Fibroblast of skin of abdomen (primary cell): ENCODE measurements at places on chromosomes 4 and X.
A peak's percentile ranks its signal among the peaks of the same experiment; 100 is the strongest.

- DNase-seq: no peak
Observed at GRCh38 chr4:55608591-55608990, 16.5 kb upstream of the PDCL2 start.

DNA sequence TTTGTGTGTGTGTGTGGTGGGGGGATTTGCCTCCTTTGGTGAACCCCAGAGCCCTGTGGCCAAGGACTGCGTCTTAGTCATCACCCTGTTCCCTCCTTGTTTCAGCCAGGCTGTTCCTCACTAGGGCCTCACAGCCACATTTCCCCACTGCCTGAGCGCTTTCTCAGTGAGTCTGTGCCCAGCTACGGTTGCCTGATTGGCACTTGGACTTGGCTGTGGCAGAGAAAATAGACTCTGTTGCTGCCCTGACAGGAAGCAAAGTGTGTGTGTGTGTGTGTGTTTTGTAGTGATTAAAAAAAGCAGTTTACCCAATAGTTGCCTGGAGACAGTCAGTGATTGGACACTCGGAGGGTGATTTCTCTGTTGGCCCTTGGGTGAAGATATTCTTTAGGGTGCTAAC is 113.0 kb downstream of the UCHL1 start:
- no peak for DNase-seq

- DNase-seq: no peak
Observed at GRCh38 chr4:84939113-84939512, 27.4 kb downstream of the WDFY3 start.

GRCh38 chr4:180465364-180465763 is 1777.8 kb upstream of the TENM3 start:
- no peak for DNase-seq

DNA sequence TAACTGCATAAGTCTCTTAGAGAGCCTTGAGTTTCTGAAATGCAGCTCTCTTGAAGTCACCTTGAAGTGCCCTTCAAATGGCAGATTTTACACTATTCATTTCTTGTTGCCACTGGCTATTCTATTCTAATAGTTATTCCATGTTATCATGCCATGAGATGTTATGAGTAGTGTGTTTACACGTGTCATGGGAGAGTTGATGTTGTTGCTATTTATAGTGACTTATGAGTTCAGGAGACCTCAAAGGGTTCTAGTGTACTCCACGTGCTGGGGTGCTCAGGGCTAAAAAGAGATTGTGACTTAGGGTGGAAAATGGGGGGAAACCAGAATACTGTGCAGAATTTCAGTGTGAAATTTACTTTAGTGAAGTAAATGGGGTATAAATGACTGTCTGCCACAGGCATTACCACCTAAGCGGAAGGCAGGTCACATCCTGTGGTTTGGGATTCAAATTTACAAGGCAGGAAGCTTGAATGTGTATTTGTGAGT is 77.1 kb upstream of the SLC4A4 start:
- DNase-seq: no peak

DNA sequence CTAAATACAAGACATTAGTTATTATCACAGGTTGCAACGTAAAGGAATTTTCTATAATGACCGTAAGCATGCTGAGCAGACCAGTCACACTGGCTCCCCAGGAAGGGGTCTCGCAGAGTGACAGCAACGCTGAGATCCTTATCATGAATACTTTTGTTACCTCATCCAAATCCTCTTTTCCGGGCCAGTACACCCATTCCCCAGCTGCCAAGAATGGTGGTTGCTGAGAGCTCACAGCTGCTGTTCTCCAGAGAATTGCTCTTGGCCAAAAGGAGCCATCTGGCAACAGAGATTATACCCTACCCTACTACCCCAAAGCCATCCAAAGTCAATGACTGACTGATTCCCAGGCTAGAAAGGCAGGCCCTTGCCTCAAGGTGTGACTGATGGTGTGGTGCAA is 91.6 kb downstream of the FUNDC1 start:
- DNase-seq: no peak

DNA sequence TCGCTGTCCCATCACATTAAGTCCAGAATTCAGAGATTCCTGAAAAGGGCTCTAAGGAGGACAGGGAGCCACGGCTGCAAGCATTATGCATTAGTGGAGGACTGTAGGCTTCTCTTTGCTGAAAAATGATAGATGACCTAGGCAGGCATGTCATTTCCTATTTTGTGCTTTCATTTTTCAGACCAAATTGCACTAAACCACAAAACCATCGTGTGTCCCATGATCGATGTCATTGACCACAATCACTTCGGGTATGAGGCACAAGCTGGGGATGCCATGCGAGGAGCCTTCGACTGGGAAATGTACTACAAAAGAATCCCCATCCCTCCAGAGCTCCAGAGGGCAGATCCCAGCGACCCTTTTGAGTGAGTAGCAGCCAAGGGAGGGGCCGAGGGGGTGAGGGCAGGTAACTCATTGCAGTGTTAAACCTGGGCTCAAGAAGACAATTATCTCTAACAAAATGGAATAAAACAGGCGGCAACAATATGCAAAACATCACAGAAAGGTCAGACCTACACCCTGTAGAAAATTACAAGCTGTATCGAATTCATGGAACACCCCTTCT is 355.2 kb upstream of the GALNT7 start:
- peak; percentile 10 for DNase-seq

GRCh38 chrX:120380699-120381098 is 18.8 kb downstream of the ATP1B4 start:
- peak; percentile 0 for DNase-seq

- peak; percentile 91 for DNase-seq
Observed at GRCh38 chr4:41160012-41160789, 54.1 kb downstream of the APBB2 start.

DNA sequence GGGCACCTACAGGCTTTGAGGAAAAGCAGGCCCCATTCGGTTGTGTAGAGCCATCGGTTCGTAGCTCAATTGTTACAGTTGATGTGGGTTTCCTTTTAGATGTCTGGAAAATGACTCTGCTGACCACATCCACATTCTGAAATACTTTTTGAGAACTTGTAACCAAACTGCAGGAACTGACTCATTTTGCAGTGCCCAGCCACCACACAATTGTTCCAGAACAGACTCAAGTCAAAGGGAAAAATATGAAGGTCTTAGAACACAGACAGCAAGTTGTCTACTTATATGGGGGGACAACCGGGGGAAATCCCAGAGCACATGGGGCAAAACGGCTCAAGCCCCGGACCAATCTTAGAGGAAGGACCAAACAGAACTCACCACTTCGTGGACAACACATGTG is 557.6 kb upstream of the DIPK2B start:
- peak; percentile 91 for DNase-seq

GRCh38 chr4:147547314-147548056 is 66.6 kb downstream of the EDNRA start:
- peak; percentile 63 for DNase-seq

DNA sequence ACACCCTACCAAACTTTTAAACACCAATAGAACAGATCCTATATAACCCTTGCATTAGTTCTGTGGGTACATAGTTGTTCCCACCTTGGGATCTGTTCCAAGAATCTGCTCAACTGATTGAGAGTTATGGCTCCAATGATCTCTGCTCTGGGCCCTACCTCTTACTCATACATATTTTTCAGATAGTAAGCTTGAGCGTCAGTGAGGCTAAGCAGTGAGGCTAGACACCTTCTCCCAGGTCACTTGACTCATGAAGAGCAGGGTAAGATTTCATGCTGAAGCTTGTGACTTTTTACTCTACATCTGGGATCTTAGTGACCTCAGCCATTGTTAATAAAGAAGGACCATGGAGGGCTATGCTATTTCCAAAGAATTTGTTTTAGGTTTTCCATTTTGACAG is 23.1 kb upstream of the TNIP3 start:
- peak; percentile 18 for DNase-seq

GRCh38 chrX:139738581-139738980 is 30.6 kb upstream of the MCF2 start:
- peak; percentile 5 for DNase-seq
